Renal pelvis (tissue), 12 donors: ENCODE measurements at places on chromosomes 3 and 15.

DNA sequence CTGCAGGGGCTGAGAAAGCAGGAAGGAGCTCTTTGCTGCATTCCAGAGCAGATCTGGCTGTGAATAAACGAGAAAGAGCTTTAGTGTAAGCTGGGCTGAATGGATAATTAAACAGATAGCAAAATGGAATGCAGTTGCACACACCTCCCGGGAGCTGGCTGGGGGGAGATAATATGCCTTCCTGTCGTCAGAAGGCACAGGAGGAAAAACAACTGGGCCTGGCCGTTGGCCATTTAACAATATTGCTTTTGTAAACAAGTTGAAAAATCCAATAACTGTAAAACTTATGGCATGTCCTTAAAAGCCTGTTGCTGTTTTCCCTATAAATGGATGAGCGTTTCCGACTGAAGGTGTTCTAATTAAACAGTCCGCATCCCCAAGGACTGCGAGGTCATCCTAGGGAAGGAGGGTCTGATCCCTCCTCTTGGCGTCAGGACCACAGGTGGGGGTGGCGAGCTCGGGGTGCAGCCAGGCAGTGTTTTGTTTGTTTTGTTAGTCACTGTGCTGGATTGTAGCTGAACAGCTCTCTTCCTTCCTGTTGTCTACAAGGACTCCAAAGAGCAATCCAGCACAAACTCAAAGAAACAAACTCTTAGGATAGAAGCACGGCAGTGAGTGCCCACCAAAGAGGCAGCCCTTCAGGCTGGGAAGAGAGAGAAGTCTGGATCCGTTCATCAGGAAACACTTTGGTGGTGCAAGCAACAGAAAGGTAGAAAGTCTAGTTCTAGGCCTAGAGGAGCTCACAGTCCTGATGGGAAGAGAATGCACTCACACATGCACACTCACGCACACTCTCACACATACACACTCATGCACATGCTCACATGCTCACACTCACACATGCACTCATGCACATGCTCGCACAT lies 133.4 kb upstream of the SMAD3 start:
- peak; percentile 34 for DNase-seq

GRCh38 chr3:187223799-187224198 lies 26.5 kb downstream of the RTP1 start:
- peak; percentile 24 for DNase-seq

DNA sequence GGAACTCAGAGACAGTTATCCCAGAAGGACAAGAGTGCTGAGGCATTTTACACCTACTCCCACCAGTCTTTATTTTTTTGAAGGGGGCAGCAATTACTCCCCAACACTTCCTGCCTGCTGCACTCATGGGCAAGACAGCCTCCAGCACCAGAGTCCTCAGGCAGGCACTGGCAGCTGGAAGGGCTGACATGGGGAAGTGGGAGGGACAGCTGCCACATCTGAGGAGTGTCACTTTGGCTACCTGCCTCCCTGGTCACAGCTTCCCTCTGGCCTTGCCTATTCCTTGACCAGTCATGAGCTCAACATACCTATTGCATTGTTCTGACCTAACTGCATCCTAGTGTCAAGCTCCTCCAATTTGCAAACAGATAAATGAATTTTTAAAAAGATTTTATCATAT lies 10.2 kb upstream of the LACTB start:
- DNase-seq = no peak

GRCh38 chr3:126205717-126206655 lies 25.6 kb upstream of the ALDH1L1 start:
- no peak for DNase-seq
